Neural progenitor cell (in vitro differentiated cells): ENCODE measurements at places on chromosomes 11 and 22. TPM values are rescaled to one million over a fixed set of nuclear protein-coding genes. Genes with fewer than 3 reads are reported as not detected.

SMTNL1 gene
- 0.28 TPM in 1 of 2 replicates, not detected in the other for total RNA-seq

F2 gene
- 0.06 TPM in 1 of 2 replicates, not detected in the other for total RNA-seq

OR4S2 gene
- not detected in 2 replicates for total RNA-seq

PRODH gene
- 9.3 and 18.8 TPM in 2 replicates for total RNA-seq

OR2AG2 gene
- 0.25 and 0.36 TPM in 2 replicates for total RNA-seq

AQP11 gene
- 0.24 and 1.1 TPM in 2 replicates for total RNA-seq

KCNQ1 gene
- 0.11 and 0.99 TPM in 2 replicates for total RNA-seq

DNA sequence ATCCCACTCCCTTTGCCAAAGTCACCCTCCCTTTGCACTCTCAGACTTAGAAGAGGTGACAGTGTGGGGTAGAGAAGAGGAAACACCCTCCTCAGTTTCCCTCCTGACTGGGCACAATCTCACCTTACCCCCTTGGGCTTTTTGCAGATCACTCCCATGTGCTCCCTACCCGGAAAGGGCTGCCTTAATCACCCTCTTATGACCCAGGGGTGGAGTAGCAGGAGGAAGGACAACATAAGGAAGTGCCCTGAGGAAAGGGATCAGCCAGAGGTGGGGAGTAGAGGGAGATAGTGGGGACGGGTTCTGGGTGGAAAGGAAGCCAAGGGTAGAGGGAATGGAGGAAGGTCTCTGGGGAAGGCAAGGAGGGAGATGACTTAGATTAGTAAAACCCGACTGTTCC lies 52.0 kb downstream of the NRXN2 start:
- H3K27ac ChIP-seq, result no peak overlapping the region
- no peak for DNase-seq
- peaks cover 10% of the 10 kb centered on the region for H3K4me1 ChIP-seq
- H3K36me3 ChIP-seq, result no peaks in the 10 kb centered on the region
- peaks cover 37% of the 10 kb centered on the region for H3K27me3 ChIP-seq

DNA sequence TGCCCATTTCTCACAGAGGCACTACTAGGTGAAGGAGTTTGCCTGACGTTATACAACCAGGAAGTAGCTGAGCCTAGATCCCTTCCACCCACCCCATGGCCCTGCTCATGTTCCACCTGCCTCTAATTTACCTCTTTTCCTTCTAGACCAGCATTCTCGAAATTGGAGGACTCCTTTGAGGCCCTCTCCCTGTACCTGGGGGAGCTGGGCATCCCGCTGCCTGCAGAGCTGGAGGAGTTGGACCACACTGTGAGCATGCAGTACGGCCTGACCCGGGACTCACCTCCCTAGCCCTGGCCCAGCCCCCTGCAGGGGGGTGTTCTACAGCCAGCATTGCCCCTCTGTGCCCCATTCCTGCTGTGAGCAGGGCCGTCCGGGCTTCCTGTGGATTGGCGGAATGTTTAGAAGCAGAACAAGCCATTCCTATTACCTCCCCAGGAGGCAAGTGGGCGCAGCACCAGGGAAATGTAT lies 14.1 kb downstream of the PIK3IP1 start:
- no peaks in the 10 kb centered on the region for H3K36me3 ChIP-seq
- H3K27me3 ChIP-seq, result no peaks in the 10 kb centered on the region
- no peak overlapping the region for H3K27ac ChIP-seq
- DNase-seq, result no peak
- no peak overlapping the region for H3K4me3 ChIP-seq

DNA sequence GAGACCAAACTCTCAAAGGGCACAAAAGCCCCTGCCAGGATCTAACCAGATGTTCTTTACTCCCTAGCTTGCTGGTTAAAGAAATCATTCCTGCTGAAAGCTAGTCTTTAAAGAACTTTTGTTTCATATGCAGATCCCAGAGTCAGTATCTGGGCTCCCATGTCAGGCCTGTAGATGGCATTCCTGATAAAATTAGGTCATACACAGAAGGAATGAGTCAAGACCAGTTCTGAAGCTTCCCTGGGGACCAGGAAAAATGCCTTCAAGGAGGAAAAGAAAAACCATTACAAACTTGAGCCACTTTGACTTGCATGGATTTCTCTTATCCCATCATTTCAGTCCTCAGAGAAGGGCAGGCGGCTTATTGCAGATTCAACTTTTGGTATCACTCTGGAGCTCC lies 5.9 kb downstream of the DBX1 start:
- no peak for DNase-seq
- H3K4me1 ChIP-seq, result peaks cover 43% of the 10 kb centered on the region
- H3K27me3 ChIP-seq, result peaks cover 43% of the 10 kb centered on the region
- no peak overlapping the region for H3K4me3 ChIP-seq
- peaks cover 5% of the 10 kb centered on the region for H3K36me3 ChIP-seq
- H3K27ac ChIP-seq, result no peak overlapping the region

GRCh38 chr11:43124272-43124935 lies 187.4 kb upstream of the API5 start:
- no peaks in the 10 kb centered on the region for H3K4me1 ChIP-seq
- no peak for DNase-seq
- no peaks in the 10 kb centered on the region for H3K27me3 ChIP-seq
- no peak overlapping the region for H3K27ac ChIP-seq
- no peak overlapping the region for H3K4me3 ChIP-seq

DNA sequence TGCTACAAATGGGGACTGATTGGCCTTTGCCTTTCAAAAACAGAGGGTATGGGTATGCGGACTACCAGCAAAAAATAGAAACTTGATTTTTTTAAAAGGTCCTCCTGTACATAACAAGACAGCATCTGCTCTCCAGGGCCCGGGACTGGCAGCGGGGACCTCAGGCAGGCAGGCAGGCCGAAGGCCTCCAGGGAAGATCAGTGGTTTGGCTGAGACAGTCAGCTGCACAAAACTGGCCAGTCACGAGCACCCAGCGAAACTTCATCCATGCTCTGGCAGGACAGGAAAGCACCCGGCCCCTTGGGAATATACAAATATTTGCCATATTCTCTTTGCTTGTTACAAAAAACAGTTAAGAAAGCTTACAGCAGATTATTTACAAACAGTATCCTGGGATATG lies 11.0 kb downstream of the RPL27A start:
- H3K4me3 ChIP-seq, result no peak overlapping the region
- peaks cover 15% of the 10 kb centered on the region for H3K4me1 ChIP-seq
- no peaks in the 10 kb centered on the region for H3K36me3 ChIP-seq
- no peak overlapping the region for H3K27ac ChIP-seq
- no peak for DNase-seq
- no peaks in the 10 kb centered on the region for H3K27me3 ChIP-seq

DNA sequence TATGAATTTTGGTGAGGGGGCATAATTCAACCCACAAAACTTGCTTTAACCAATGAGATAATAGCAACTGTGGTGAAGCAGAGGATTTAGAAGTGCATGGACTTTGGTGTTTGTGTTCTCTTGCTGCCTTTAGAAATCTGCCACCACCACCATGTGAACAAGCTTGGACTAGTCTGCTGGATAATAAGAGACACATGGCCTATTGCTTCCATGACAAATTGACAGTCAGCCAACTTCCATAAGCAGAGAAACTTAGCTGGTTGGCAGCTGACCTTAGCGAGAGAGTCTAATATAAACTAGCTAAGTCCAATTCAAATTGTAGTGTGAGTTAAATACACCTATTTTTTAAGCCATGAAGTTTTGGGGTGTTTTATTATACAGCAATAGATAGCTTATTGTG lies 482.1 kb upstream of the ANO5 start:
- no peaks in the 10 kb centered on the region for H3K36me3 ChIP-seq
- no peak for DNase-seq

GRCh38 chr11:12696911-12697581 lies 22.8 kb downstream of the TEAD1 start:
- H3K27me3 ChIP-seq, result no peaks in the 10 kb centered on the region
- peaks cover 78% of the 10 kb centered on the region for H3K4me1 ChIP-seq
- no peaks in the 10 kb centered on the region for H3K36me3 ChIP-seq
- no peak overlapping the region for H3K4me3 ChIP-seq
- DNase-seq, result no peak

GRCh38 chr11:32555091-32555490 lies 28.5 kb upstream of the EIF3M start:
- no peaks in the 10 kb centered on the region for H3K36me3 ChIP-seq
- no peak overlapping the region for H3K4me3 ChIP-seq
- no peak for DNase-seq
- no peaks in the 10 kb centered on the region for H3K27me3 ChIP-seq
- no peaks in the 10 kb centered on the region for H3K4me1 ChIP-seq

DNA sequence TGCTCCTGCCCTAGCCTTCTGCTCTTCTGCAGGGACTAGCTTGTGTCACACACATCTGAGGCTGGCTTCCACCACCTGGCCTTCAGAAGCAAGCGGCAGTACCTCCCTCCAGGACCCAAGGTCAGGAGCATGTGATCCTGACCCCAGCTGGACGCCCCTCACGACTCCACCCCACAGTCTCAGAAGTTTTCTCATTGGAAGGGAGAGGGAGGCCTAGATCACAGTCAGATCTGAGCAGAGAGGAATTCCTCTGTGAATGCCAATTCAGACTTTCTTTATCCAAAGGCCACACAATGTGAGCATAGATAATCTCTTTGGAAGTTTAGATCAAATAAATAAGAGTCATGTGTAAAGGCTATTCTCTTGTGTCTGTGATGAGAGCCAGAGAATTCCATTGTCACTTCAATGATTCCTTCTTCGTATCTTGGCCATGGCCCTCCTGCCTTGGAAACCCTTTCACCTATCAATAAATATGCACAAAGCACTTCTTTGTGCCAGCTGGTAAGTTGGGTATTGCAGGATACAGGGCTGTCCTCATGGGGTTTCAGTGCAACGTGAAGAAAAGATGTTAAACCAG lies 142.9 kb downstream of the SNX19 start:
- H3K36me3 ChIP-seq, result no peaks in the 10 kb centered on the region
- no peak overlapping the region for H3K27ac ChIP-seq
- H3K4me1 ChIP-seq, result peaks cover 4% of the 10 kb centered on the region
- no peaks in the 10 kb centered on the region for H3K27me3 ChIP-seq
- no peak for DNase-seq

DNA sequence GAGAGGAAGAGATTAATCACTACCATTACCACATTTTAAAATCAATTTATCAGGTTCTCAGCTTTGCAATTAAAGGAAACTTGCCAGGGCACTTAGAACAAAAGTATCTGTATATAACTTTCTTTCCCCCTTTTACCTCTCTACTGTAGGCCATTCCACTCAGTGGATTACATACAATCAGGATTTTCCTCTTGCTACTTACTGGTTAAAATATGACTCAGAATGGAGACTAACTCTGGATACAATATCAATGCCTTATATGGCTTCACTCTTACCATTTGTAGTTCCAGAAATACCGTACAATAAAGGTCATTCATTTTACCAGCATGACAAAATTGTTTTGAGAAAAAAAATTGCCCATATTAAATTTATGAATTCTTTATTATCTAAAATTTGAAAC lies 706.8 kb downstream of the KCNA4 start:
- no peak overlapping the region for H3K4me3 ChIP-seq
- H3K36me3 ChIP-seq, result no peaks in the 10 kb centered on the region
- no peak for DNase-seq
- no peaks in the 10 kb centered on the region for H3K27me3 ChIP-seq

DNA sequence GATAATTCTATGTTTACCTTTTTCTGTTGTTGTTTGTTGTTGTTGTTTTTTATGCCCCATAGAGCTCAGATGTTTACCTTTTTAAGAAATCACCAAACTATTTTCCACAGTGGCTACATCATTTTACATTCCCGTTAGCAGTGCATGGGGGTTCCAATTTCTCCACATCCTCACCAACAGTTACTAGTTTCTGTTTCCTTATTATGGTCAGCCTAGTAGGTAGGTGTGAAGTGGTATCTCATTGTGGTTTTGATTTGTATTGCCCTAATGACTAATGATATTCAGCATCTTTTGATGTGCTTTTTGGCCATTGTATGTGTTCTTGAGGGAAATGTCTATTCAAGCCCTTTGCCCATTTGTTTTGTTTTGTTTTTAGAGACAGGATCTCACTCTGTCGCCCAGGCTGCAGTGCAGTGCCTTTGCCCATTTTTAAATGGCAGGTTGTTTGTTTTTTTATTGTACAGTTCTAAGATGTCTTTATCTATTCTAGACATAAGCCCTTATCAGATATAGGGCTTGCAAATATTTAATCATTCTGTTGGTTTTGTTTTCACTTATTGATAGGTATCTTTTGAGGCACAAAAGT lies 27.5 kb downstream of the CHEK2 start:
- no peaks in the 10 kb centered on the region for H3K27me3 ChIP-seq
- H3K36me3 ChIP-seq, result peaks cover 6% of the 10 kb centered on the region
- H3K27ac ChIP-seq, result no peak overlapping the region
- DNase-seq, result no peak
- no peak overlapping the region for H3K4me3 ChIP-seq
